Stimulated activated CD4-positive, alpha-beta T cell treated with anti-CD3 and anti-CD28 coated beads, Interleukin-1b, Interleukin-23, amount 100 ng/mL, for 1 hour (primary cell): ENCODE measurements at places on chromosomes 3 and 15.

- DNase-seq: no peak
These were observed 705.2 kb downstream of the NAALADL2 start for GRCh38 chr3:175564363-175564762.

DNA sequence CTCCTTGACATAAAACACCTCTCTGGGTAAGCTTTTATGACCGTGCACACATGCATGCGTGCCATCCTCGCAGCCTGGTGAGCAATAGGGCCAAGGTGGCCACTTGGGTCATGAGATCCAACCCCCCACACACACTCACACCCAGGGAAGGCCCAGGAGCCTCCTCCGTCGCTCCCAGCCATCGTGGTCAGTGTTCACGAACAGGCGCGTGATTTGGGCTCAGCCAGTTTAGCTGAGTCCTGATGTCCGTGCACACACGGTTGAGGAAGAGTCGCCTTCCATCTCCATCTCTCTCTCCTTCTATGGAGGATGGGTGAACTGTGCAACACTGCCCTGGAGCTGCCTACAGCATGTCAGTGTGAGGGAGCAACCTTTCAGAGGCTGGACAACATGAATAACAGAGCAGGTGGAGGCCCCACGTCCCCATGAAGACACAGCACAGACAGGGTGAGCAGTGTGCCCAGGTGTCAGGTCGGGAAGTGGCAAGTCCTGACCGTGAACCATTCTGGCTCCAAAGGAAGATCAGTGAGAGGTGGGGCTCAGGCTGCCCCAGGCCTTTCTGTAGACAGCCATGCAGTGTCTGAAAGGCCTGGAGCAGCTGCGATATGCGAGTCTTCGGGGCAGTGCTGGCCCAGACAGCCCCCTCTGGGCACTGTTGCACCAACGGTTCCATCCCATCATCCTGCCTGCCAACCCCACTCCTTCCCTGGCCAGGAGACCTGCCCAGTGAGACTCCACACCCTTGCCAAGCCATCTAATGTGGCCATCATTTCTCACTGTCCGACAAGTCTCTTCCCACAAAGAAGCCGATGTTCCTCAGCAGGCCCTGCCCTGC is 253.4 kb downstream of the OCA2 start:
- DNase-seq: no peak

DNA sequence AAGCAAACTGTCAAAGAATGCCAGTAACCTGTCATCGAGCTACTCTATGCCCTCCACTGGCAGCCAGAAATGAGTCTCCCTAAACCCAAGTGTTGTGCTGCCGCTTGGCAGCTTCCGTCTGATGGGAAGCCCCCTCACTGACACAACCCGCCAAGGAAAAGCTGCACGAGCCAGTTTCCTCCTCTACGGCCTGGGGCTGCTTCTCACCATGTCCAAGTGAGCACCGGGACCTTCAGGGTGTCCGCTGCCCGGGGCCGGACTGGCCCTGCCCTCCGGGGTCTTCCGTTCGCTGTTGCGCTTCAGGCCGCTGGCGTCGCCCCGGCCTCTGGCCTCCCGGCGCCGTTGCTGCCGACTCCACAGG is 490 bp downstream of the TOMM70 start:
- peak; percentile 12 for DNase-seq

DNA sequence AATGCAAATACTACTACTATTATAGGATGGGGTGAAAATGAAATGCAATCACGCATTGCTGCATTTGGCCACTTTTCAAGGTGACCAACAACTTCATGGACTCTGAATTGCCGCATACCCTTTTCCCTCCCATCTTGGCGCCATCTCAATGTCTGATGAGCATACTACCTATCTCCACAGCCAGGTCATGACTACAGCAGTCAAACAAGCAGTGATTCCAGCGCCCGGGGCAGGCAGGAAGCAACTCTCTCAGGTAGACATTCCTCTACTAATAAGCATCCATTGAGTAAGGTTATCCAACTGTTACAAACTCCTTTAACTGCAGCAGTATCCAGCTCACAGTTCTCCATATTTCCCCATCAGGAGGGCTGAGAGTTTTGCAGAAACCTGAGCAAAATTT is 155.4 kb downstream of the ADAMTS17 start:
- no peak for DNase-seq

GRCh38 chr3:48427630-48427962 is 2.3 kb downstream of the PLXNB1 start:
- DNase-seq: no peak

- no peak for DNase-seq
These were observed 55.6 kb upstream of the RGMA start for GRCh38 chr15:93144463-93145236.

GRCh38 chr3:116951610-116952009 is 242.0 kb downstream of the TUSC7 start:
- DNase-seq: no peak

DNA sequence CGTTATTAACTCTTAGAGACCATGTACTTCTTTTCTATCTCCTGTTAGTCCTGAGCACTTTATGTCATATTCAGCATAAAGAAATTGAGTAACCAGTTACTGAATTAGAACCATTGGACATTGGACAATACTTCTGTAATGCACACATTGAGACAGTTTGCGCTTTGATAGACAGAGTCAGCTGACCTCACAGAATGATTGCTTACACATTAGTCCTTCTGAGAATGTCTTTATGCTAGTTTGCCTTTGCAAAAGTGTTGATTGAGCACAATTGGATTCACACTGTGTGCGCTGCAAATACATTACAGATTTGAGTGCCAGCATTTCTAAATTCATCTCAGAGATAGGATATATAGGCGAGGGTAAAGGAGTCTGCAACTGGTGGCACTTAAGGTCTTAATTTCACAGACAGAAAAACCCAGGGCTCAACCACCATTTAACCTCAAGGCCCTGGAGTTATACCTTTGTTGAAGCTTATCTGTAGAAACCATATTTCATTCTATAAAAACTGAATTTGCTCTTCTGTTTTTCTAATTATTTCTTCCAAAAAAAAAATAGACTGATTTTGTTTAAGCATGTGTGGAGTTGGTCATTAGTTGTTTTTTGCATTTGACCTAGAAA is 3.8 kb downstream of the SERPINI1 start:
- DNase-seq: no peak

DNA sequence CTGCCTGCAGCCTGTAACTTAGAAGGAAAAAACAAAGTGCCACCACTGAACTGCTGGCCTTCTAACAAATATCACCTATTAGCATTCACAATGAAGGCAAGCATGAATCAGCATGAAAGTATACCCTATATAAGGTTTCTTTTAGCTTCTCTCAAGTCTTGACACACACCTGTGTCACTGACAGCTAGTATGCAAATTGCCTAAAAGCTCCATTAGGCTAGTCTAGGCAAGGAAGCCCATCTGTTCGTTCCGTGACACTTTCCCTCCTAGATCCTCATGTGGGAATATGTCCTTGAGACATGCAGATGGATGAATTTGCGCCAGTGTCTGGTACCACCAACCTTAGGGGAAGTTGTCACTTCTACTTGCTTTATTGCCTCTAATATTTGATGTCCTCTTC is 129.3 kb downstream of the RBMS3 start:
- DNase-seq: no peak

DNA sequence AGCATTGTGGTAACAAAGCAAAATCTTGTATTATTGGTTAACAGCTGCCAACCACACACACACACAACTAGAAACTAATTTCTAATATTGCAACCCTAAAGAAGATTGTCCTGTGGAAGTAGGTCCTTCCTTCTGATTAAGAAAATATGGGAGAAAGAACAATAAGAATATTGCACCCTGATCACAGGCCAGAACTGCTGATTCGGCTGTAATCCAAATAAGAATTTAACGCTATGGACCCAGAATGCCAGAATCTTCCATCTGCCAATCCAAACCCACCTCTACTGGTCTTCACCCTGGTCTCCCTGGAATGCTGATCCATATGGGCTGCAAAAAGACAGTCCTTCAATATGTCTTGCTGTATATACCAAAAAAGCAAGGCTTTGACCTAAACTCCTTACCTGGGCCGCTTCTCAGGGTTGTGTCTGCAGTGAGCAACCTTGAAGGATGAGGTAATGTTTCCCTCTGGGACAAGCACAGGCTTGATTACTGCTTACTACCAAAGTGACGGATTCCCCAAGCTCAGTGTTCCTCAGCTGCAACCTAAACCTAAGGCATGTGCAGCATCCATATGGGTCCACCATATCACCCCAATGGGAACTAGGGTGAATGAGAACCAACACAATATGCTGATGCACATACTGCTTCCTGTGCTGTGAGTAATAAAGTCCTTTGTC is 8.0 kb downstream of the CCDC14 start:
- DNase-seq: no peak

- DNase-seq: no peak
These were observed 305 bp upstream of the KPNA1 start for GRCh38 chr3:122515020-122515468.

DNA sequence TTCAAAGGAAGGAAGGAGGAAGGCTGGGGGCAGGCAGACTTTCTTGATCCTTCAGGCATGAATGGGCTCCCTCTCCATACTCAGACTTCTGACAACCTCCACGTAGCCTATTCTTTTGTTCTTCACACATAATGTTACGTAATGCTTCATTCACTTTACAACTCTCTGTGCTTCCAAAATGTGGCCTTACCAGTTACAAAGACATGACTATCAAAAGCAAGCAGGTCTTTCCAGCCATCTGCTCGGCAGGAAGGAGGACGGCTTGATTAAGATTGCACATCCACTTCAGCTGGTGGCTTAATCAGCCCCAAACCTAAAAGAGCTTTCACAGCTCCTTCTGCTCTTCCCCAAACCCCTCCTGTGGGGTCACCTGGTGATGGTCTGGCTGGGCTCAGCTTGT is 263.2 kb downstream of the XXYLT1 start:
- no peak for DNase-seq

DNA sequence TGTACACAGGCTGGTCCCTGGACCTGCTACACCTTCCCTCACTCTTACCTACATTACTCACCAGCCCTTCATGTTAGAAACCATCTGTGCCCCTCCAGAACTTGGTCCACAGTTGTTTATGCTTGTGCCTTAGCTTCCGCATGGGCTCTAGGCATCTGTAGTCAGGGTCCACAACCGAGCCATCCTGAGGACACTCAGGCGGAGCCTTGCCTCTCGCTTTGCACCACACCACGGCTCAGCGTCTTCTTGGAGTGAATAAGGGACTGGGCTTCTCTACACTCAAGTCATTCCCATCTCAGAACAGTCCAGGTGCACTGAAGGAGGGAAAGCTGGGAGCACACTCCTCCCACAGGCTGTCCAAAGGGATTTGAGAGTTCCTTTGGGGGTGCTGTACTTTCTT is 97.8 kb downstream of the HMG20A start:
- no peak for DNase-seq

DNA sequence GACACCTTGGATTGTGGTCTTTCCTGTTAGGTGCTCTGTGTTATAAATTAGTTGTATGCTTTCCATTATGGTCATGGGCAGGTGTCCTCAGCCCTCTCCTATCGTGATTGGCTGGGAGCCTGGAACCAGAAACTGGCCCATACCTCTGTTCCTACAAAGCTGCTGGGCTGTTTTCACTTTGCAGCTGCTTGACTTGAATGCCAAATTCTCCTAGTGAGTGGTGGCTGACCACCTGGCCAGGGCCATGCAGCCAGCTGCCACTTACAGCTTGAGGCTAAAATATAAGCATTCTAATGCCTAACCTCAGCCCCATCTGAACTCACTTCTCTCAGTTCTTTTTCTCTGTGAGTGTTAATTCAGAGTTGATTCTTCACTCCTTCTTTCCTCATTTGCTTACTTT is 239.3 kb upstream of the GBE1 start:
- DNase-seq: no peak

- DNase-seq: no peak
These were observed 23.0 kb downstream of the KY start for GRCh38 chr3:134627831-134628230.

- no peak for DNase-seq
These were observed 48.8 kb downstream of the STRIT1 start for GRCh38 chr3:155244699-155245098.

DNA sequence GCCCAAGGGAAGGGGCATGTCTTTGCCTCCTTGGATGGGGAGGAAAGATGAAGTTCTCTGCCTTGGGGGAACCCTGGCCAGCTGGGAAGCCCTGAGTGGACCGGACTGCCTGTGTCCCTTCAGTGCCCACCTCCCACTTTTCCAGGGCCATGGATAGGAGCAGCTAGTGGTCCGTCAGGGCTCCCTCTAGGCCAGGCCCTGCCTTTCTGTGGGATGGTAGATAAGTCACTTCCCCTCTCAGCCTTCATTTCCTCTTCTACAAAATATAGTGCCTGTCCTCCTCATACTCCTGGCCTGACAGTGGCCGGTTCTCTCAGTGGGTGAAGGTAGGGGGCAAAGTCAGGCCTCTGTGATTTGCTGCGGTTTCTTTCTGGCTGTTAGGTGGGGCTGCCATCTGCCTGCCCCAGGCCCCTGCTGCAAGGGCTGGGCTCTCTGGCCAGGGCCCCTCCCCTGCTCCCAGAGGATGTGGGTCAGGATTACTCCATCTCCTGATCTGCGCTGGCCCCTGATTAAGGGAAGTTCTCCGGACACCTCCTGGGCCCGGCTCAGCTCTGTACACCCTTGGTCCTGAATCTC is 1.4 kb downstream of the PLEKHO2 start:
- DNase-seq: no peak

- no peak for DNase-seq
These were observed 158.5 kb downstream of the FEZF2 start for GRCh38 chr3:62214850-62215249.

GRCh38 chr3:17035966-17036365 is 151.2 kb downstream of the PLCL2 start:
- no peak for DNase-seq

- no peak for DNase-seq
These were observed 817.4 kb upstream of the LMCD1 start for GRCh38 chr3:7684182-7684715.

- no peak for DNase-seq
These were observed 11.2 kb downstream of the SLCO3A1 start for GRCh38 chr15:91864664-91865063.

GRCh38 chr3:83902787-83903533 is 1055.8 kb upstream of the CADM2 start:
- DNase-seq: no peak

- DNase-seq: no peak
These were observed 412 bp downstream of the SLC51A start for GRCh38 chr3:196216681-196217211.

- no peak for DNase-seq
These were observed 29.7 kb downstream of the CYFIP1 start for GRCh38 chr15:22950256-22950990.

DNA sequence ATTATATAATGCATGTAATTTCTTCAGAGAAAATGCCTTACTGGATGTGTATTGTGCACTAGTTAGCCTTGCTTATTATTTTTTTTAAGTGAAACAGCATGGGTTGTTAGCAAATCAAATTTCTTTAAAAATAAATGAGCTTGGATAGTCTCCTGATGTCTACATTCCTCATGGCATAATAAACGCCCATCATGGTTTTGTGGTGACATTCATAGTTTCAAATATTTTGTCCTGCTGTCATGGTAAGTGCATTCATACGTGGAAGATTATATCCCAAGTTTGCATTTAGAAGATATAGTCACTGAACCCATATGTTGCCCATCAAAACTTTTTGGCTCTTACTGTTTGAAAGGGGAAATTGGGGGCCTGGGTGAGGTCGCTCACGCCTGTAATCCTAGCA is 130.7 kb downstream of the ALCAM start:
- DNase-seq: no peak

GRCh38 chr3:129366312-129366831 is 62.1 kb downstream of the EFCAB12 start:
- no peak for DNase-seq

GRCh38 chr3:100941451-100941850 is 51.8 kb downstream of the ABI3BP start:
- no peak for DNase-seq

- no peak for DNase-seq
These were observed 36.7 kb downstream of the PXYLP1 start for GRCh38 chr3:141268306-141268705.
